Aorta (tissue), 5 donors: ENCODE measurements at places on chromosomes 3 and 15. TPM values are rescaled to one million over a fixed set of nuclear protein-coding genes. Genes with fewer than 3 reads are reported as not detected.
A peak's percentile ranks its signal among the peaks of the same experiment; 100 is the strongest.

GRCh38 chr3:131543714-131544113, 40.9 kb upstream of the MRPL3 start:
- H3K36me3 ChIP-seq: no peaks in the 10 kb centered on the region
- no peaks in the 10 kb centered on the region for H3K4me1 ChIP-seq
- peak; percentile 79 for DNase-seq
- H3K27ac ChIP-seq: no peak overlapping the region

- DNase-seq: no peak
- H3K27ac ChIP-seq: no peak overlapping the region
- no peaks in the 10 kb centered on the region for H3K27me3 ChIP-seq
- no peaks in the 10 kb centered on the region for H3K4me1 ChIP-seq
- H3K4me3 ChIP-seq: no peak overlapping the region
Measured at GRCh38 chr3:168475704-168476103, 380.0 kb upstream of the GOLIM4 start.

- DNase-seq: no peak
- no peaks in the 10 kb centered on the region for H3K36me3 ChIP-seq
- peak overlapping the region; percentile 30 for H3K27ac ChIP-seq
- H3K4me1 ChIP-seq: peaks cover 25% of the 10 kb centered on the region
Measured at GRCh38 chr15:89109238-89109637, 21.0 kb downstream of the ABHD2 start.

Gene SNURF
- total RNA-seq: 29.8 TPM

Gene NEK11
- 14.5 TPM for total RNA-seq

DNA sequence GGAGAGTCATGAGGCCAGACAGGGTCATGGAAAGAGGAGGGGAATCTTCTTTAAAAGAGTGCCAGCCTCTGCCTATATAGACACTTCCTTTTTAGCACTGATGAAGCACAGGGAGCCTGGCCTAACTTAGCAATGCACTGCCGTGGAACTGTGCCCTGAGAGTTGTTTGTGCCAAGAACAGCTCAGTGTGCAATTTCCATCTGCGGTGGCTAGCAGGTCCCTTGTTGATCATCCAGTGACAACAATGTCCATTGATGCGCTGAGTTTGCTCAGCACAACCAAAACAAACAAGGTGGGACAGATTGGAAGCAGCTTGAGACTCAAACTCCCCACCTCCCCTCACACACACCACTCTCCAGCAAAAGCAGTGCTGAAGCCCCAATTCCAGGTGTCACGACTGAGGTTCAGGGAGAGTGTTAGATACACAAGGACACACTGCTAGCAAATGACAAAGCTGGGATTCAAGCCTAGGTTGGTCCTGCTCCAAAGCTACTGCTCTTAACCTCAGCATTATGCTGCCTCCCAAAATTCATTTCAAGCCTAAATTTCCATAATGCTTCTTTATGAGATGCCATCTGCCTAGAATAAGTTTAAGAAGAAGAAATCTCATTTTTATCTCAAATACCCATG, 316.6 kb upstream of the UBE2E2 start:
- H3K4me3 ChIP-seq: no peak overlapping the region
- H3K27me3 ChIP-seq: no peaks in the 10 kb centered on the region
- no peak for DNase-seq
- H3K27ac ChIP-seq: no peak overlapping the region

DNA sequence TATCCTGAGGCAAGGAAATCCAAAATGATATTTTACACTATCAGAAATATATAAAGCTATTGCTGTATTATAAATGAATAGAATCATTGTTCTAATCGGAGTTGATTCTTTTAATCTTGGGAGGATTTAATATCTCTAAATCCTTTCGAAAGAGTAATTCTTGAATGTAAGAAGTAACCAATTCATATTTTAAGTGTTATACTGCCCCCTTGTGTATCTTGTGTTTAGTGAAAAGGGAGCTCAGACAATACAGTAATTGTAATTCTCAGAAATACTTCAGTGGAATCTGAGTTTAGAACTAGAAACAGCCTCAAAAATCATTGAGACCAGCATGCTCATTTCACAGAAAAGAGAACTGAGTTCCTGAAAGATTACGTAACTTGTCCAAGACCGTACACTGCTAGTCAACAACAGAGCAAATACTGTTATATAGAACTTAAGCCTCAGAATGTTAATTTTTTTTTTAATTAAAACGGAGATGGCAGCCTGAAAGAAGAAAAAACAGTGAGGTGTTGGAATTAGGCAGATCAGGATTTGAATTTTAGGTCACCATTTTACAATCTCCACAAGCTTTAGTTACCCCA, 42.9 kb downstream of the PLCH1 start:
- no peaks in the 10 kb centered on the region for H3K4me1 ChIP-seq
- H3K36me3 ChIP-seq: no peaks in the 10 kb centered on the region
- no peak overlapping the region for H3K27ac ChIP-seq
- no peaks in the 10 kb centered on the region for H3K27me3 ChIP-seq
- no peak overlapping the region for H3K4me3 ChIP-seq

- H3K4me1 ChIP-seq: peaks cover 4% of the 10 kb centered on the region
- no peak overlapping the region for H3K27ac ChIP-seq
- H3K4me3 ChIP-seq: no peak overlapping the region
- no peaks in the 10 kb centered on the region for H3K36me3 ChIP-seq
- DNase-seq: peak; percentile 63
Measured at GRCh38 chr3:99012051-99012450, 110.6 kb upstream of the DCBLD2 start.

DNA sequence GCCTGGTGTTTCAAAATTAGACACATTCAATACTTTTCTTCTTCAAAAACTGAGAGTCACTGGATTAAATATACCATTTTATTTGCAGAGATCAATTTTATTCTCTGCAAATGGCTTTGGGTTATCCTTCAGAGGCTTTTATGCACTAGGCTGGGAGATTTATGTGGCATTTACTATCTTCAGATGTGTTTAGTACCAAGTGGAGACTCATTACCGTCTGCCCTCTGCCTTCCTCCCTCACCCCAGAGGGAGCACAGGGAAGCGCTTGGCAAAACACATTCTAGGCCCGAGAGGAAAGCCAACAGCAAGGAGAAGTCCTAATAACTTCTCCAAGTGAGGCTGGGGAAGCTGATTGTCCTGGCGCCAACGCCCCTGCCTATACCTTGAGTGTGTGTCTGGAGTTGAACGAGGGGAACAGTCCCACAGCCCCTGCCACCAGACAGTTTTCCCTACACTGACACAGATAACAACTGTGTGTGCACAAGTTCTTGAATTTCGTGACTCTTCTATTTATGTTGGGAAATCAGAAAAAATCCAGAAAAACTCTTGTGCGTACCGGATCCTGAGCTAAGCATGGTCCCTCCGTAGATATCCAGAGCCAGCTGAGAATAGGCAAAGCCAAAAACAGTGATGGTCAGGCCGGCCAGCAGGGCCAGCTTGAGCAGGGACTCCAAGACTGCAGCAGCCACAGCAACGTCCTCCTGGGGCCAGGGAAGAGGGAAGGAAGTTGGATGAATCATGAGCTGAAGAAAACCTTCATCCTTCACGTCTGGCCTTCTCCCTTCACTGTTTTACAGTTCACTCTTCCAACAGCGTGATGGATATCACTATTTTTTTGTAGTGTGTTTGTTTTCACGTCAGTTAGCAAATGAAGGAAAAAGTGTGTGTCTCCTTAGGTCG, 26.6 kb downstream of the RFT1 start:
- no peak overlapping the region for H3K27ac ChIP-seq
- no peaks in the 10 kb centered on the region for H3K4me1 ChIP-seq
- H3K4me3 ChIP-seq: no peak overlapping the region
- no peaks in the 10 kb centered on the region for H3K27me3 ChIP-seq
- H3K36me3 ChIP-seq: peaks cover 2% of the 10 kb centered on the region
- DNase-seq: peak; percentile 59

Gene KLHL40
- total RNA-seq: not detected

- no peaks in the 10 kb centered on the region for H3K27me3 ChIP-seq
- no peak overlapping the region for H3K27ac ChIP-seq
- no peaks in the 10 kb centered on the region for H3K4me1 ChIP-seq
Measured at GRCh38 chr15:60423537-60423936, 25.8 kb upstream of the ANXA2 start.

DNA sequence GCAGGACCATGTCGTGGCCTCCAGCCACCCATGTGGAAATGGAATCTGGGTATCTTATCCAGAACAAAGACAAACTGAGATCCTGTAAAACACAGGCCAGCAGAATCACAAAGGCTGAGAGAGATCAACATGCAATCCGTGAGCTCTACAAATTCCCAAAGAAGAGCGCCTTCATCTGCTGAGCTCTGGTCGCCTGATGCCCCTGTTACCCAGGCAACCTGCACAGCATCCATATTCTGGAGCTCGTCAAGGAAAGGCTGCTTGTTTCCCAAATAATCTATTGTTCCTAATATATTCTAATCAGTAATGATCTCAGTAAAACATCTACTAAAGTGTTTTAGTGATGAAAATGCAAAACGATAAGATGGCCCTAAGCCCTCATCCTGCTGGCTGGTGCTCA, 133.6 kb downstream of the OCA2 start:
- H3K27me3 ChIP-seq: no peaks in the 10 kb centered on the region
- no peak for DNase-seq
- no peak overlapping the region for H3K4me3 ChIP-seq
- H3K4me1 ChIP-seq: no peaks in the 10 kb centered on the region
- H3K27ac ChIP-seq: no peak overlapping the region

DNA sequence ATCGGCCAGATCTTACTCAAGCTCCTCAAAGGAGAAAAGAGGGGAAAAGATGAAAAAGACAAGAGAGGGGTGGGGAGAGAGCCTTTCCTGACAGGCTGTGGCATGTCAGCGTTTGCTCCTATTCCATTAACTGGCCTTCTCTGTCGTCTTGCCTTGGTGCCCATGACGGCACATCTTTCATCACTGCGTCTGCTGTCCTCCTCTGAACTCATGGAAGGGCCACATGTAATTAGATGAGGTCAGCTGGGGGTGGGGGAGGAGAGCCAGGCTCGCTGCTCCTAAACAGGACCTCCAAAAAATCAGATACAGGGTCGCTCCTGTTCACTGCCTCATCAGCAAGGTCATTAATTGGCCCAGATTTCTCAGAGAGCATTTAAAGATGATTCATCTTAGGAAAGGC, 49.7 kb downstream of the LRTM1 start:
- no peaks in the 10 kb centered on the region for H3K4me1 ChIP-seq
- H3K4me3 ChIP-seq: no peak overlapping the region
- DNase-seq: no peak
- no peaks in the 10 kb centered on the region for H3K27me3 ChIP-seq

DNA sequence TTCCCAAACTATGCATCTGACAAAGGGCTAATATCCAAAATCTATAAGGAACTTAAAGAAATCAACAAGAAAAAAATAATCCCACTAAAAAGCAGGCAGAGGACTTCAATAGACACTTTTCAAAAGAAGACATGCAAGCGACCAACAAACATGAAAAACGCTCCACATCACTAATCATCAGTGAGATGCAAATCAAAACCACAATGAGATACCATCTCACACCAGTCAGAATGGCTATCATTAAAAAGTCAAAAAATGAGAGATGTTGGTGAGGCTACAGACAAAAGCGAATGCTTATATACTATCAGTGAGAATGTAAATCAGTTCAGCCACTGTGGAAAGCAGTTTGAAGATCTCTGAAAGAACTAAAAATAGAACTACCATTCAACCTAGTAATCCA, 20.2 kb downstream of the CFAP44 start:
- H3K4me3 ChIP-seq: no peak overlapping the region
- no peak for DNase-seq
- no peaks in the 10 kb centered on the region for H3K4me1 ChIP-seq
- no peak overlapping the region for H3K27ac ChIP-seq
- no peaks in the 10 kb centered on the region for H3K27me3 ChIP-seq

DNA sequence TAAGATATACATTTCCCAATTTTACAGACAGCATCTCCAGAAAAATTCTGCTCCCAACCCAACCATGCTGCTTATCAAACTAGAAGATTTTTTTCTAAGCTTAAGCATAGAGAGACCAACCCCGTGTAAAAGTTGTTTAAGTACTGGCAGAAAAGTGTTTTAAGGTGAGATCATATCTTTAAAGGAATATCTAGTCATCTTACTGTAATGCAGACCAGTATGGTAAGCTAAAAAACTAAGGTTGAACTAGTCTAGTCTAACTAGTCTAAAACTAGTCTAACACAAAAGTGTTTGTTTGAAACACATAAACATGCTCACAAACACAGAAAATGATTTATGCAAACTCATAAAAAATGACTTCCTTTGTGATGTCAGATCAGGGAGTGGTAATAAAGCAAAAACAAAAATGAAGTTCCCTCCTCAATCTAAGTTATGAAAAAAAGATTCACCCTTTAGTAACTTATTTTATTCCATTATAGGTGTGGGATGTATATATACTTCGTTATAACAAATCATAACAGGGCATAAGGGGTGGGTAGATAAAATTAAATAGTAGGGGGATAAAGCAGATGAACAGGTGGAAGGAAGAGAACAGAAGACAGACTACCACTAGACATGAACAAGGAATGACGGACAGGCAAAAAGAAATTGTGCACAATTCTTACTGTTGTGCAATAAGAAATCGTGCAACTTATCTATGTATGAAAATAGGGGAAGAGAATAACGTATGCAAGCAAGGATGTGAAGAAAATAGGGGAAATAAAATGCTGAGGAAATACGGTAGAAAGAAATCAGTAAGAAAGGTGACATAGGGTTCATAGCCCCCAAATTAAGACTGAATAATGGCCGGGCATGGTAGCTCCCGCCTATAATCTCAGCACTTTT, 10.0 kb downstream of the MYO5A start:
- DNase-seq: no peak
- H3K36me3 ChIP-seq: no peaks in the 10 kb centered on the region
- H3K4me1 ChIP-seq: no peaks in the 10 kb centered on the region
- no peak overlapping the region for H3K27ac ChIP-seq
- H3K4me3 ChIP-seq: no peak overlapping the region

DNA sequence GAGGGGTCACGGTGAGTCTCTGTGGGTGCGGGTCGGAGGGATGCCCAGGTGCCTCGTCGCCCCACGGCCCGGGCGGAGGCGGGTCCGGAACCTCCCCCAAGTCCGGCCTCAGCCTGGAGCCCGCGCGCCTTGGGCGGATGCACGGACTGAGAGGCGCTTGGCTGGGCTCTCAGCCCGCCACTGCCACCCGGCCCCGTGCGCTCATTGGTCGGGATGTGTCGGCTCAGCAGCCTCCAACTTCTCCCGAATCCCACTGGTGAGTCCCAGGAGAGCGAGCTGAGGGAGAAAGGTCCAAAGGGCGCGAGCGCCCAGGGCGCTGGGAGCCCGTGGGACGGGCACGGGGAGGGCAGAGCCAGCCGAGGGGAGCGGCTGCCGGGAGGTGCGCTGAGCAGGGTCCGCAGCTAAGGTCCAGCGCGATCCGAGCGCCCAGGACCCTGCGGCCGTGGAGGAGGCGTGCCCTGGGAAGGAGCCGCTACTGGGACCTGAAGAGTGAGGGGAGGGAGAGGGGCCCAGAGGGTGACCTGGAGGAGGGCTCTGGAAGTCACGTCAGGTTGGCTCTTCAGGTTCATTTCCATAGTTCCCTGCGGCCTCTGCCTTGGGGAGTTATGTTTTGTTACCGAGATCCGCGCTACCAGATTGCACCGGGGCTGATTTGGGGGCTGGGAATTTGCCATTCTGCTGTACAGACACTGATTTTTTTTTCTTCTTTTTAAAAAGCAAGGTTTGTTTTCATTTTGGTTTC, at the start of gene MME:
TSS of gene MME (plus strand) at position 574 of the 742 bp plus-strand sequence. CDS start 3,849 bp downstream, outside the sequence.
- no peaks in the 10 kb centered on the region for H3K27me3 ChIP-seq
- H3K4me1 ChIP-seq: no peaks in the 10 kb centered on the region
- no peak within 1 kb of the TSS for H3K27ac ChIP-seq
